ENCODE measurements at places on chromosomes 16 and 17.

GRCh38 chr17:47959825-47960655, 2.4 kb upstream of the PRR15L start:
- no peak for DNase-seq

- DNase-seq, result peak; percentile 64
Measured at GRCh38 chr17:1714980-1715802, 5.0 kb upstream of the TLCD2 start.

DNA sequence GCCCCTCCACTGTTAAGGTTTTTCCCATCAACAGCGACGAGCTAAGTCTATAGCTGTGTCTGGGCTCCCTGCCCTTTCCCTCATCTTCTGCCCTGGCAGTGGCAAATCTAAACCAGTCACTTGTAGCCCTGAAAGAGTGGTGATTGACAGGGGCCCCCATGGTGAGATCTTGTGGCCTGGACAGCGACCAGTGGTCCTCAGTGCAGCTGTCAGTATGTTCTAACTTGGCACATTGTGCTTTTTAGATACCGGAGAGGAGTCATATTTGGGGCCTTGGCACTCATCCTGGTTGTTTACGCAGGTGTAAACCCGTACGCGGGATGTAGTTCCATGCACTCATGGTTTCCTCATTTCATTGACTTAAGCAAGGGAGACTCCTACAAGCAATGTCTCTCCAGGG, 57.5 kb upstream of the ARHGAP44 start:
- no peak for DNase-seq

GRCh38 chr17:27810902-27811557, 10.7 kb upstream of the NOS2 start:
- no peak for DNase-seq

DNA sequence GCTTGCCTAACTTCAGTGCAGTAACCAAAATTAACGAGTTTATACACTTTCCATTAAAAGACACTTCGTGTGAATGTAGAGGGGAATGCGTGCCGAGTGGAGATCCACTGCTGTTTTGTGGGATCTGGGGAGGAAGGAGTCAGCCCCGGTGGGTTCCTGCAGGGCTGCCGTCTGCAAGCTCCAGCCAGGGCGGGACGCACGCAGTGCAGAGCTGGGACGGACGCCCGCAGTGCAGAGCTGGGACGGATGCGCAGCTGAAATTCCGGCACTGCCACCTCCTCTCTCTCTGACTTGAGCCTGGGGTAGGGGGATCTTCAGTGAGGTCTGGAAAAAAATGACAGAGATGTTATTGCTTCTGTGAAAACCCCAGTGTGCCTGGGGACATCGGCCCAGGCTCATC, 16.5 kb upstream of the ZC3H18 start:
- no peak for DNase-seq

- DNase-seq, result no peak
Measured at GRCh38 chr16:78538919-78539318, 439.5 kb downstream of the WWOX start.

- DNase-seq, result peak; percentile 92
Measured at GRCh38 chr16:28277537-28278388, 14.6 kb upstream of the SBK1 start.

DNA sequence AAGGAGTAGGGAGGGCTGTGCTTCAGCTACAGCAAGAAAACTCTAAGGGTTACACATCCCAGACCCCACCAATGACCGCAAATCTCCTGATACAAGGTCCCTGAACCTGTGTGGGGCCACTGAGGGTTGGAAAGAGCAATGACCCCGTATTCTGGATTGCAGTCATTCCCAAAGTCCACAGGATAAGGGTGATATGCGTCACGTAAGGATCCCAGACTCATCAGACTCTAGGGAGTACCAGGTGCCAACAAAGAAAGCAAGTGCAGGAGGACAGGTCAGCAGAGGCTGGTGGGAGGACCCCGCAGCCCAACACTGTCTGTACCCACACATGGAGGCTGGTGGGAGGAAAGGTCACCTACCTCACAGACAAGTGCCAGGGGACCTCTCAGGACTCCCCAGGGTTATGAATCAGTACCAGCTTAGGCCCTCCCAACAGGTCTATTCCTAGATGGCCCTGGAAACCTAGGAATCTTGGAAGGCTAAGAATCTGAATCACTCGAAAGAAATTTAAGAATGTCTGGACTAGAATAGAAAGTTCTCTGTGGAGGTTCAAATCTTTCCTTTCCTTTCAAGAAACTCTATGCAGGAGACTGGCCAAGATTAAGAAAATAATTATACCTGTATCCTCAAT, 16.2 kb downstream of the PITPNA start:
- DNase-seq, result no peak

- no peak for DNase-seq
Measured at GRCh38 chr17:37276475-37276874, 99.3 kb upstream of the C17orf78 start.

GRCh38 chr17:78351449-78352006, 8.3 kb downstream of the SOCS3 start:
- no peak for DNase-seq

GRCh38 chr16:20806168-20807050, at the start of the genes ERI2 and REXO5:
ERI2 (minus strand) TSS chr16:20806472; CDS start chr16:20806430, 42 bp downstream.
REXO5 (plus strand) TSS chr16:20806527; CDS start chr16:20806954, 427 bp downstream.
- peak; percentile 81 for DNase-seq

DNA sequence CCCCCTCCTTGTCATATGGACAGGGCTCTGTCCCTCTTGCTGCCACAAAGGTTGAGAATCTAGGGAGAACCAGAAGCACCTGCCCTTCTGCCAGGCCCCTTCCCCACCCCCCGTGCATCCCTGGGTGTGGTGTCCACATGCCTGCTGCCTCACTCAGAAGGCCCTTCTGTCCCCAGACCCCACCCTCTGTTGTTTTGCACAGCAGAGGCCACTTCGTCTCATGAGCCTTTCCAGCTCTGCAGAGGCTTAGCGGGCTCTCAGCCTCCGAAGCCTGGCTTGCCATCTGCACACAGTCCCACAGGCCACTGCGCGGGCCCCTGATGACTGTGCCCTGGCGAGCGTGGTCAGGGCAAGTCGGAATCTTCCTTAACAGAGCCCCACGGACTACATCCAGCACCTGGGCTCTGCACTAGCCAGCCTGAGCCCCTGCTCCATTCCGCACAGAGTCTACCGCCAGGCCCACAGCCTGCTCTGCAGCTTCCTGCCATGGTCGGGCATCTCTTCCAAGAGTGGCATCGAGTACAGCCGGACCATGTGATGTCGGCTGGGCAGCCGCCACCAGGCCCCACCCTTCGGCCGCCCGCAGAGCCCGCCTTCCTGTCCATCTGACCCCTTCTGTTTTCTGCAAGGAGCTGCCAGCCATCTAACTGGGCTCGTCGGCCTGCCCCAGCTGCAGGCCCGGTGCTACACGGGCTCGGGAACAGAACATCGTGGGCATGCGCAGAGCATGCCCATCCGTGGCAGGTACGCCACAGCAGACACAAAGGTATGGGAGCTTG, 10.8 kb downstream of the C16orf90 start:
- no peak for DNase-seq

DNA sequence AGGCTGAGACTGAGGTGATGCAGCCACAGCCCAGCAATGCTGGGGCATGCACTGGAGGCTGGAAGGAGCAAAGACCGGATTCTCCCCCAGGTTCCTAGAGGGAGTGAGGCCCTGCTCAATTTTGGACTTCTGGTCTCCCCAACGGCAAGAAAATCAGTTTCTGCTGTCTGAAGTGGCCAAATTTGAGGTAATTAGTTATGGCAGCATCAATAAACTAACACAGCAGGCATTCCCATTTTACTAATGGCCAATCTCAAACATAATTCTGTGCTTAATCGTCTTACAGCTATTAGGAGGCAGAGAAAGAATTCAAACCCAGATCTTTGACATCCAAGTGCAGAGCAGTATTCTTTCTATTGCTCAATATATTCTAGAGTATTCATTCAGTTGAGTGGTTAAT, 16.2 kb downstream of the NETO2 start:
- DNase-seq, result no peak

- peak; percentile 83 for DNase-seq
Measured at GRCh38 chr17:80791758-80792284, 199.8 kb upstream of the CHMP6 start.

- no peak for DNase-seq
Measured at GRCh38 chr16:27264151-27264550, 4.4 kb downstream of the NSMCE1 start.

GRCh38 chr16:13138528-13138927, 237.1 kb downstream of the SHISA9 start:
- no peak for DNase-seq

- peak; percentile 84 for DNase-seq
Measured at GRCh38 chr17:39225959-39226683, 376 bp upstream of the STAC2 start.

DNA sequence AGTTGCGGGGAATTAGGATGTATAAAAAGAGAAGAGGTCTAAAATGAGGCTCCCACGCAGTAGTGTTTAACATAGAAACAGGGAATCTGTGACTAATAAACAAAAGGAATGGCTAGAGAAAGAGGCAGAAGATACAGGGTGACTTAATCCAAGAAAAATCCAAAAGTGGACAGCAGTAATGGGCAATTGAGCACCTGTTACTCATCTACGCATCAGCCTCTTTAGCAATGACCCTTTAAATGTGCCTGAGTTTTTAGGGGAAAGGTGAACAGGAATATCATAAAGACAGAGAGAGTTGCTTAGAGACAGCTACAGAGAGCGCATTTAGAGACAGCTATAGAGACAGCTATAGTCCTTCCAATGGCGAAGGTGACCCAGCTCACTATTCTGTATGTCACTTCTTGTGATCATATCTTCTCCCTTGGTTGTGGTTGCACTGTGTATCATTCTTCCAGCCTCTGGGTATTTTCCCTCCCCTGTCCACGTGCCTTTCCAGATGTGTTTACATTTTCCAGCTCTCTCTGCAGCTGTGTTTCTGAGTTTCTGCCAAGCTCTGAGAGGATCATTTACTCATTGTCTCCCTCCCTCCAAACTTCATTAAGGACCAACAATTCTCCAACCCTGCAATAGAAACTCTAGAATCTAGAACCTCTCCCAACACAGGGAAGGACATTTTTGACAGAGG, 61.5 kb downstream of the MYOCD start:
- DNase-seq, result no peak

DNA sequence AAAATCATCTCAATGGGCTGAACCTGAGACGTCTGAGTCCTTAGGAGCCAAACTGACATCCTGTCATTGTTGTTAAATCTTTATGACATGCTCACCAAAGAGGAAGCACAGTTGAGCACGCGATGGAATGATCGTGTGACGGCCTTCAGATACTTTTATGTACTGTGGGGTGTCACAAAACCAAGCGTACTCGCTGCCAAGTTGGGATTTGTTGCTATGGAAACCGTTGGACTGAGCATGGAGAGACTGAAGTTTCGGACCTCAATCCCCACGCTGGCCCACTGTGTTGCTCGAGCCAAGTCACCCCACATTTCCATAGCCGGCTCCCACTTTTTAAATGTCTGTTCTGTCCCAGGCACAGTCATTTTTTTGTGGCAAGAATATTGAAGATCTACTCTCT, 222.8 kb upstream of the SDK2 start:
- no peak for DNase-seq

DNA sequence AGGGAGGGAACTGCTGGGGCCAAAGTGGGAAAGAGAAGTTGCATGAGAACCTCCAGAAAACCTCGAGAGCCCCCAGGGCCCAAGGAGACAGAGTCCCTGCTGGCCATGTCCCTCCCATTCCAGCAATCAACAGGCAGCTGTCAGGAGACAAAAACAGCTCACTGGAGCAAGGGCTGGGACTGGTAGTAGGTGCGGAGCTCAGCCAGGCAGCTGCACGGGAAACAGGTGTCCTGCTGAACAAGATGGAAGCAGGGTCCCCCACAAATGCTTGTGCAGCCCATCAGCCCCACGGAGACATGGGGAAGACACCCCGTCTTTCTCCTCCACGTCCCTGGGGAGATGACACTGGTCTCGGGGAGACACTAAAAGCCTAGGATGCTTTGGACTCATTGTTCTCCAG, 34.5 kb downstream of the SDK2 start:
- no peak for DNase-seq

DNA sequence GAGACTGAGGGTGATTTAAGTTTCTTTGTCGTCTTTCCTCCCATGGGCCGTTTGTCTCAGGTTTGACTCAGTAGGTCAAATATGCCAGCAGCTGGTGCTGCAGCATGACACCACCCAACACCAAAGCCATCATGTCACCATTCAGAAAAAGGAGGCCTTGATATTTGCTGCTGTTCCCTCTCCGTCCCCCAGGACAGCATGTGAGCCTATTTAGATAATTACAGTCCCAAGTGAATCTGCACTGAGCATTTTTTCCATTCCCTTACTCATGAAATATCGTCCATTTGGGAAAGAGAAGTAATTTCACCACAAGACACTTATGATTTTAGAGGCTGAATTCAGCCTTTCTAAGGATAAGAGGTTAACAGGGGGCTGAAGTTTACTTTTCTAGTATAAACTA, 62.2 kb upstream of the ADORA2B start:
- DNase-seq, result no peak

DNA sequence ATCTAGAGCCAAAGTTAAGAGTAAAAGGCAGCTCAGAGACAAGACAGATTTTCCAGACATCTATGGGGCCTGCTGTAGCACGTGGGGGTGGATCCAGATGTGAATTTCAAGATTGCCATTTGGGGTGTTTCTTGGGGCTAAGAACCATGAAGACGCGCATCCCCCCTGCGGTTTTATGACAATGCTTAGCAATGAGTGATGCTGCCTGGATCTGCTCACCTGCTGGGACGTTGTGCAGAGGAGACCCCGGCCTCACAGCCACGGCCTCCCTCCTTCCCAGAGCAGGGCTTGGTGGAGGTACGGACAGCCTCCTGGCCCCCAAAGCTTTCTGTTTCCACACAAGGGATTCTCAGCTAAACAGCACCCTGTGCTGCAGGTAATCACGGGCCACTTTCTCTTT, 151.5 kb upstream of the DYNLRB2 start:
- no peak for DNase-seq

- no peak for DNase-seq
Measured at GRCh38 chr17:12616161-12616560, 49.5 kb upstream of the MYOCD start.

DNA sequence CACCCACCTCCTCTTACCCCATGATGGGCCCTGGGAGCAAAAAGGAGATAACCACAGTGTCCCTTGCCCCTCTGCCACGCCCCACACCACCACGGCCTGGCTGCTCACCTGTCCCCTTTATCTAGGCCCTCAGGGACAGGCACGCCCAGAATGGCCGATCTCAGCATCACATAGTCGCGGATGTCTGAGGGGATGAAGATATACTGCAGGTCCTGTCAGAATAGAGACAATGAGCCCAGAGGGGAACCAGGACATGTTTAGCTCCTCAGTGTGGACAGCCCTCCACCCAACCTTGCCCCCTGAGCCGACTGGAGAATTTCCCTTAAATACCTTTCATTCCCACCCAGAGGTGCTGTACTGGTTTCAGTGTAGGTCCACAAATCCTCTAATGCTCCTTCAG, 15.2 kb downstream of the ST6GALNAC2 start:
- no peak for DNase-seq

- DNase-seq, result peak; percentile 91
Measured at GRCh38 chr17:77666881-77667395, 291.6 kb upstream of the TNRC6C start.

- DNase-seq, result no peak
Measured at GRCh38 chr16:72721981-72722380, 325.9 kb downstream of the ZFHX3 start.
